ENCODE measurements at places on chromosomes 5 and 9. TPM values are rescaled to one million over a fixed set of nuclear protein-coding genes. Genes with fewer than 3 reads are reported as not detected.

The TRPM3 gene
- 0.57 TPM for polyA plus RNA-seq

The GFPT2 gene
- polyA plus RNA-seq = 5.8 TPM

The NUTM2F gene
- polyA plus RNA-seq = not detected

The EXOSC2 gene
- polyA plus RNA-seq = 30.2 TPM

The NME5 gene
- polyA plus RNA-seq = 2.8 TPM

The NUDT12 gene
- polyA plus RNA-seq = 26.0 TPM

The MYO10 gene
- polyA plus RNA-seq = 30.7 TPM

The MROH2B gene
- not detected for polyA plus RNA-seq

The PCDHA11 gene
- polyA plus RNA-seq = 1.3 TPM

The SLC46A2 gene
- polyA plus RNA-seq = 0.43 TPM

The C1QTNF3 gene
- 35.6 TPM for polyA plus RNA-seq

The SAXO1 gene
- 0.06 TPM for polyA plus RNA-seq

GRCh38 chr5:174223355-174223754 is 177.8 kb downstream of the NSG2 start:
- no peak for DNase-seq

GRCh38 chr9:129276486-129277230 is 98.6 kb upstream of the IER5L start:
- no peak for DNase-seq

DNA sequence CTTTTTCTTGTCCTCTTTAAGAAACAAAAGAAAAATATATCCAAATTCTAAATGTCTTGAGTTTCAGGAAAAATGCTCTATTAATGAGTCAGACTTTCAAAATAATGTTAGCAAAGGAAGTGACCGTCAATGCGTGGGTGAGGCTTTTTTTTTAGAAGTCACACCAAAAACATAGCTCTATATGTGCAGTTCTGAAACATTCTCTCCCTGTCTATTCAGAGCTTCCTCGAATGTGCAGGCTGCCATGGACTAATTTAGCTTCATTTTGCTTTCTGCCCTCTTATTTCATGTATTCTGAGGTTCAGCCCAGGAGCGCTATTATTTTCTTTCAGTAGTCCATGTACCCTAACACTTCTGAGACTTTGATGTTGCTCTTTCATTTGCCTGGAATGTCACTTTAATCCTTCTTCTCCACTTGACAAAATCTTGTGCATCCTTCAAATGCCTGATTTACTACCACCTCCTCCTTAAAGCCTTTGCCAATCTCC is 72.5 kb upstream of the RASA1 start:
- DNase-seq = no peak

- DNase-seq = no peak
Observed at GRCh38 chr9:74407166-74407565, 90.0 kb upstream of the RORB start.

- no peak for DNase-seq
Observed at GRCh38 chr9:89980600-89980999, 375.8 kb downstream of the GADD45G start.

DNA sequence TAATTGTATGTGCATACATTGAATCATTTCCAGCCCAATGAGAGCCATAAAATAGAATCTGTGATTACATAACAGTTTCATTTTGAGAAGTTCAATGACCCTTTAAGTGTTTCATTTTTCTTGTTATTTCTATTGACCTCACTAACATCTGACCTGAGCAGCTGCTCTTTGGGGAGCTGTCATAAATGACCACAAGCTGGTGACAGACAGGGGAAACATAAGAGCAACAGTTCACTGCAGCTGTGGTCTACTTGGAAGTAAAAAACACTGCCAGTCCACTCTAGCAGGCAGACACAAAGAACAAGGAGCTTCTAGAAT is 265.4 kb downstream of the DTWD2 start:
- DNase-seq = no peak

- DNase-seq = no peak
Observed at GRCh38 chr9:75780185-75780584, 110.3 kb upstream of the PCSK5 start.

DNA sequence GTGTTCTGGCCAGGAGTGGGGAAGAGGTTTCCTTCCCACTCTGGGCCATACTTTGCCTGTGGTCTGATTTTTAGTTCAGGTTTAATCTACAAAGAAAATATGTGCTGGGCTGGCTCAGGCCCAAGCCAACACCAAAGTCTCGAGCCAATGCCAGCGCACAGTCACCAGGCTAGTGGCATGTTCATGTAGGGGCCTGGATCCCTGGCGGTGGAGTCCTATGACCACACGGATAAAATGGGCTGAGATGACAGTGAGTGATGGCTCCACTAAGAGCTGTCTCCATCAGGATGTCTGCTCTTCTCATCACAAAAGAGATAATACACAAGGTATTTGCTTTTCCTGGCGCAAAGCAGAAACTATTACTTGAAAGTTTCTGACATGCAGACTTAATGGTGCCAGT is 92.9 kb upstream of the PTPN3 start:
- DNase-seq = no peak

DNA sequence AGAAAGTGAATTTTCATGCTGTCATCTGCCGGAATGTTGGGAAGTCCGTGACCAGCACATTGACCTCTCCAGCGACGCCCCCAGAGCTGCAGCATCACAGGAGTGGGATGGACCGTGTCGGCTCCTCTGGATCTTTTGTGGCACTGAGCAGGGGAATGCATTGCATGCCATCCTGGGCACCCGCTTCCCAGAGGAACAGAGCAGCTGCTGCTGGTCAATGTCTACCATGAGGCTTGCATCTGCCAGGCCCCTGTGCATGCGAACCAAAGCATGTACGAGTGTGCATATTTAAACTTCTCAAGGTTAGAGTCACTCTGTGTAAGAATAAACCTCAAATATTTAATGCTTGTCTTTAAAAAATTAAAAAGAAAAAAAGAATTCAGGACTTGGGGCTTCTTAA is 414.8 kb downstream of the GADD45G start:
- DNase-seq = no peak

GRCh38 chr9:90002397-90003271 is 397.8 kb downstream of the GADD45G start:
- no peak for DNase-seq

GRCh38 chr5:128084228-128085167 is 932 bp downstream of the SLC12A2 start:
- DNase-seq = no peak

DNA sequence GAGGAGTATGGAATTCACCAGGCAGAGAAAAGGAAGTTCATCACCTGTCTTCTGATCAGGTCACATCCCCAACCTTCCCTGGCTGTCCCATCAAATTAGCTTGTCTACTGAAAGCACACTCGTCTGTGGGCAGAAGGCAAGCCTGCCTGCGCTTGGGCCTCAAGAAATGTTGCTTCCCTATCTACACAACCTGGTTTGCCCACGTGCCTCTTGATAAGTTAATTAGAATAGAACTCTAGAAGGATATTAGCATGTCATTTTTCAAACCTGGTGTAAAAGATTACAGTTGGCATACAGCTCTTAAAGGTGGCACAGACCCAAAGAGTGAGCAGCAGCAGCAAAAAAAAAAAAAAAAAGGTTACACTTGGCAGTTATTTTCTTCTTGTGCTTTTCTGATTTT is 5.1 kb downstream of the TTC23L start:
- DNase-seq = no peak

DNA sequence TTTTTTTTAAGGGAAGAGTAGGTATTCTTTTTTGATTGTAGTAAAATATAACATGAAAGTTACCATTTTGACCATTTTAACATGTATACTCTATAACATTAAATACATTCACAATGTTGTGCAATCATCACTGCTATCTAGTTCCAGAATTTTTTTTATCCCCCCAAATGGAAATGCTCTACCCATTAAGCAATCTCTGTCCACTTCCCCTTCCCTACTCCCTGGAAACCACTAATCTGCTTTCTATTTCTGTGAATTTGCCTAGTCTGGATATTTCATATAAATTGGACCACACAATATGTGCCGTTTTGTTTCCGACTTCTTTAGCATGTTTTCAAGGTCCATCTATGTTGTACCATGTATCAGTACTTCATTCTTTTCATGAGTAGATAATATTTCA is 429.5 kb downstream of the TLE1 start:
- DNase-seq = no peak

DNA sequence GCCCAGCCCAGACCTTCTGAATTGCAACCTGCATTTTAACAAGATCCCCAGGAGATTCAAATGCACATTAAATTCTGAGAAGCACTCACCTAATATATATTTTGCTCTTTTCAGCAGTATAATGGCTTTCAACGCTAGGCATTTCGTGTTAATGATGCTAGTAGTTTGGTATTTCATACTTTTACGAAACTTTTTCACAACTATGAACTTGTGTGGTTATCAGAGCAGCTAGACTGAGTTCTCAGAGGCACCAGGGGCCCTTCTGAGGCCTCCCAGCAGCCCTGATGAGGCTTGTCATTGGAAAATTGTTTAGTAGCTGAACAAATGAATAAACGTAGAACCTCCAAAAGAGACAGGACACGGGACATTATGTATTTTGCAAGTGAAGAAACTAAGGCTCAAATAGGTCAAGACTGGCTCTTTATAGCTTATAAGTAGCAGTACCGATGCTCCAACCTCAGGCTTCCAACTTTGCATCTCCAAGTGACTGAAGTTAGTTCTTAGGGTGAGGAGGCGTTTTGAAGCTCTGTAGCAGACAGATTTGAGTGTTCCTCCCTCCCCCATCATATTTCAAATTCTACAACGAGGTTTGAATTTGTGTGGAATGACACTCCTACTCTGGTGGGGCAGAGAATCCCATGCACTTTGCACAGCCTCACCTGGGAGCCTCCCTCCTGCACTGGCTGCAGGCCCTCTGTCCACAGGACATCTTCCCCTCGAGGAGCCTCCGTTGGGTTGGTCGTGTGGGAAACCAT is 121.1 kb upstream of the SLC25A48 start:
- no peak for DNase-seq

- DNase-seq = no peak
Observed at GRCh38 chr5:171388816-171389168, 1.1 kb downstream of the NPM1 start.

DNA sequence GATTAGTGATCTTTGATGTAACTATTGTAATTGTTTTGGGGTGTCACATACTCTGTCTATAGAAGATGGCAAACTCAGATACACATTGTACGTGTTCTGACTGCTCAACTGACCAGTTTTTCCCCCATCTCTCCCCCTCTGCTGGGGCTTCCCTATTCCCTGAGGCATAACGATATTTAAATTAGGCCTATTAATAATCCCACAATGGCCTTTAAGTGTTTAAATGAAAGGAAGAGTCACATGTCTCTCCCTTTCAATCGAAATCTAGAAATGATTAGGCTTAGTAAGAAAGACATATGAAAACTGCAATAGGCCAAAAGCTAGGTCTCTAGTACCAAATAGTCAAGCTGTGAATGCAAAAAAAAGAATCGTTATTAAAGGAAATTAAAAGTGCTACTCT is 265.6 kb downstream of the TMEM232 start:
- DNase-seq = no peak

DNA sequence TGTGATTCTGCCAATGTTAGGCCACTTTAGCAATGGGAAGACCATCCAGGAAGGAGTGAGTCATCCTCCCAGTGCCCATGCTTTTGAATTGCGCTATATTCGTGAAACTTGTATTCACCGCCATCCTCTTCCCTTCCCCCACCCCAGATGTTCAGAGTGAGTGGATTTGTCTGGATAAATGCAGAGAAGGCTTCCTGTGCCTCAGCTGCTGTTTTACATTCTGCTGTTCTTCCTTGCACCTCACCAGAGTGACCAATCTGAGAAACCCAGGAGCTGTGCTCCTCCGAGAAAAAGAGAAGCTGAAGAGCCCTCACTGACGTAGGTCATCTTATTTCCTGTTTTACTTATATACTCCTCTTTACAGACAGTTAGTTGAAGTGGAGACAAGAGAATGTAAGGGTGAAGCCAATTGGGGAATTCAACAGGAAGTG is 24.6 kb upstream of the SVEP1 start:
- DNase-seq = no peak

DNA sequence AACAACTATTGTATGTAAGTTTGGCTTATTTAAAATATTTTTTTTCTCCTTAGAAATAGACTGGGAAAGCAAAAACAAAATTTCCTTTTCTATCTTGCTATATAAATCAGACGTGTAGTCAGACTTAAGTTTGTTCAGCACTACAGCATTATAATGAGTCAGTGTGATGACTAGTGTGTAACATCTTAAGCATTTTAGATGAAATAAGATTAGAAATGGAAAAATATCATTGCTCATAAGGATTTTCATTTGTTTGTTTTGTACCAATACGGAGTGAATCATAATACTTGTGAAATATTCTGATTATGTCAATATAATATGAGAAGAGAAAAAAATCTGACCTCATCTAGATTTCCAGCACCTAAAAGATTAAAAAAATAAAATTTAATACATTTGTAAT is 64.7 kb upstream of the RICTOR start:
- no peak for DNase-seq

- no peak for DNase-seq
Observed at GRCh38 chr9:99635032-99635431, 186.7 kb upstream of the NR4A3 start.

GRCh38 chr5:127933348-127933747 is 150.2 kb upstream of the SLC12A2 start:
- no peak for DNase-seq

DNA sequence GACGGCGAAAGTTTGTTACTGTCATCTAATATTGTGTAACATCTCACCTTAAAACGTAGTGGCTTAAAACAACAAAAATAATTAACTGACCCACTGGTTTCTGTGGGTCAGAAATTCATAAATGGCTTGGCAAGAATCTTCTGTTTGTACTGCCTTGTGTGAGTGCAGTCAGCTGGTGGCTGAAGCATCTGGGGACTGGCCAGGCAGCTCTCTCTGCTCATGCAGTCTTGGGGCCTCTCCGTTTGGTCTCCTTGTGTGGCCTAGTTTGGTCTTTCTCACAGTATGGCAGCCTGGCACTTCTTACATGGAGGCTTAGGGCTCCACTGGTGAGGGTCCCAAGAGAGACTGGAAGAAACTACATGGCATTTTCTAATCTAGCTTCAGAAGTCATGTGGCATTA is 49.0 kb upstream of the CTXN3 start:
- DNase-seq = no peak

DNA sequence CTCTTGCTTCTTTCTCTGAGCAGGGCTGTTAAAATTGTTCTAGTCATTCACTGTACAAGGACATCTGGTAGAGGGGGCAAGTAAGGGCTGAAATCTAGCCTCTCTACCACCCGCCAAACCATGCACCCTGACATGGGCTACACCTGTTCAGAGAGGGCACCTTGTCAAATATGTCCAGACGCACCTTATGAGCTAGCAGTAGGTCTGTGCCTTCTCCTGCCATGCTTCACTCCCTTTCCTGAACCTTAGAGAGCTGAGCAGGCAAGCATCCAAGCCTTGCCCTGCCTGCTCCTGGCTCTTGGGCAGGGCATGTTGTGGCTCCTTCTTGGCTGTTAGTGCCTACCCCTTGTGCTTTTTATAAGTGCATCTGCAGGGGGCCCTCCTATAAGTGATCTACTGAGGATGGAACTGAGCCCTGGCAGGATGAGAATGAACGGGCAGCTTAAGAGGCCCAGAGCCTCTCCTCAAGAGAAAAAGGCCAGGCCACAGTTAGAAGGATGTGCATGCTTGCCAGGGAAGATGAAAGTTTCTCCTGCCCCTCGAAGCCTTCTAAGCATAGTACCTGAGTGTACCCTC is 3.8 kb upstream of the NEUROG1 start:
- DNase-seq = no peak

- DNase-seq = no peak
Observed at GRCh38 chr9:115668521-115668920, 485.1 kb upstream of the PAPPA start.

All from large intestine (tissue), 12 donors.